ENCODE measurements at places on chromosomes 4 and X. TPM values are rescaled to one million over a fixed set of nuclear protein-coding genes. Genes with fewer than 3 reads are reported as not detected.

CT55 gene
- total RNA-seq, result not detected

ENOX2 gene
- 14.5 TPM for total RNA-seq

DNA sequence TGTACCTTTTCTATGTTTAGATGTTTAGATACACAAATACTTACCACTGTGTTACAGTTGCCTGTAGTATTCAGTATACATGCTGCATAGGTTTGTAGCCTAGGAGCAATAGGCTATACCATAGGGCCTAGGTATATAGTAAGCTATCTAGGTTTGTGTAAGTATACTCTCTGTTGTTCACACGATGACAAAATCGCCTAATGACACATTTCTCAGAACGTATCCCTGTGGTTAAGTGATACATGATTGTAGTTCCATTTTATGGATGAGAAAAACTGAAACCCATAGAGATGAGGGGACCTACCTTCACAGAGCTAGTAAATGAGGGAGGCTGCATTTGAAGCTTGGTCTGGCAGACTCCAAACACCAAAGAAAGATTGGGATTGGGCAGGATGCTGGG lies 79.4 kb upstream of the EFNB1 start:
- DNase-seq, result no peak

GRCh38 chr4:105305019-105305836 lies 158.6 kb downstream of the TET2 start:
- DNase-seq, result no peak

ALB gene
- total RNA-seq, result not detected

DNA sequence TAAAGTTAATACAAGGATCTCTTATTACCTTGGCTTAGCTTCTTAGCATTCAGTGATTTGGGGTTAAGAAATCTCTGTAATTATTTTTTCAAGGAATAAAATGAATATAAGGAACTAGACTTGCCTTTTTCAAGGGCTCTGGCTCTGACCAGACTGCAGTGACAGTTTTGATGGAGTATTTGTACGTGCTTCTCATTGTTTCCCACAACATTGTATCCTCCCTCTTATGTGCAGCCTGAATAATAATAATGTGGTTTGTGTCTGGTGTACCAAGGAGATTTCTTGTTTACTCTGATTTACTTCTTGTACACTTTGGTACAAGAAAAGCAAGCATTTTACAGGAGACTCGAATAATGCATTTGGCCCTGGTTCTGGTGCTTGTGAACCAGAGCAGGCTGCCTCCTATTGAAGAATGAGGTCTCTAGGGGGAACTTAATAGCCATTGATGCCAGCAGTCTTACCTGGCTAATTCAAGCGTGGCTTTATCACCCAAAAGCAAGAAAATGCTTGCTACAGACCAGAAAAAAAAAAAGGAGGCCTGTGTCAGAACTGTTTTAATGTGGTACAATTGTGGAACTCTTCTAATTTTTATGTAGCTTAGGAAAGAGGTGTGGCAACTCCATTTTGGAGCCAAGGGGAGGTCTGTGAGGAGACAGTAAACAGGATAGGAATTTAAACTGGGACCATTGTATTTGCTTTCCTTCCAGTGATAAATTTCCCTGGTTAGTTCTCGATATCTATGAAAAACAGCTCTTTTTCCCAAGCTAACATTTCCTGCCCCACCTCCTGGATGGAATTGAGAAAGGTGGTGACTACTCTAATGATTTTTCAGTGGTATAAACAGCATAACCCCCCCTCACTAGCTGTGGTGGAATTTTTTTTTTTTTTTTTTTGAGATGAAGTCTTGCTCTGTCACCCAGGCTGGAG lies 5.6 kb downstream of the OTC start:
- DNase-seq, result no peak

- DNase-seq, result no peak
These were observed 360.2 kb downstream of the ZIC3 start for GRCh38 chrX:137926090-137926489.

Data from GM23248 (cell line).